ENCODE measurements at places on chromosomes 13 and 19. TPM values are rescaled to one million over a fixed set of nuclear protein-coding genes. Genes with fewer than 3 reads are reported as not detected.

DNA sequence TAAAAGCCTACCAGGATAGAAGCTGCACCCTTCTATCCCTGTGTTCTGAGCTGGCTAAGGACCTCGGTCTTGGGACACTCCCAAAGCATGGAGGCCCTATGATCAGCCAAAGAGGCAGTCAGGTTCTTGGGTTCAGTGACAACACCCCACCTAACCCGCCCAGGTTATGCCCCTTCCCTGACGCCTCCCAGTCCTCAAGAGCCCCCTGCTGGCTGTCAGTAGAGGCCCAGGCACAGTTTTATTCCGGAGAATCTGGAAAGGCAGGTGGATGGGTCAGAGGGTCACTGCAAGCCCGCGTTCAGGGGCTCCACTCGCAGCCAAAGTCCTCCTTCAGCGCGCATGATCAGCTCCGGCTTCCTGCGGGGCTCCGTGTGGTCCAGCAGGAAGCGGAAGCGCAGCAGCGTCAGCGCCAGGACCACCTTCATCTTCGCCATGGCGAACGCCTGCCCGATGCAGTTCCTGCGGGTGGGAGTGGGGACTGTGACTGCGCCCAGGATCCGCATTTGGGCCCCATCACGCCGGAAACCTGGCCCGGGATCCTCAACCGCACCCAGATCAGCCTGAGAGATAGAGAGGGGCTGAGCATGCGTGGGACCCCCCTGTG lies 22.3 kb downstream of the OR10H3 start:
- DNase-seq = no peak

SYNE4 gene
- 0.35 TPM for total RNA-seq

DLL3 gene
- not detected for total RNA-seq

VAV1 gene
- total RNA-seq = 3.1 TPM

- DNase-seq = no peak
Observed at GRCh38 chr19:13526552-13526951, 20.3 kb upstream of the CACNA1A start.

KLF1 gene
- not detected for total RNA-seq

KANK3 gene
- 20.5 TPM for total RNA-seq
